Fibroblast of skin of right quadriceps (primary cell): ENCODE measurements at places on chromosomes 3 and 15.

DNA sequence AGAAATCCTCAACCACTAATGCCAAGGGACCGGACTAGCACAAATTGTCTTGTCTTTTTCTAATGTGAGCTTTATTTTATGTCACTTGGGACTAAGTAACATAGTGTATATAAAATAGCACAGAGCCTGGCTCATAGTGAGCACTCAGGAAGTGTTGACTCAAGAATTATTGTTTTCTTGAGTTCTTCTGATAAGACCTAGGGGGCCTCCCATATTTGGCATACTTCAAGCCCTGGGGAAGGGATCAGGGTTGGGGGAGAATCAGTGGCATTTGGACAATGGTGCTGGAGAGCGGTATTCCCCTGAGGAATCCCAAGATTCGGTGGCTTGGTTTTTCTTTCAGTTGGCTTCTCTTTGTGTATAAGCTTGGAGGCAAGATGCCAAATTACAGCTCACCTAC lies 19.4 kb downstream of the ZNF80 start:
- no peak for DNase-seq

DNA sequence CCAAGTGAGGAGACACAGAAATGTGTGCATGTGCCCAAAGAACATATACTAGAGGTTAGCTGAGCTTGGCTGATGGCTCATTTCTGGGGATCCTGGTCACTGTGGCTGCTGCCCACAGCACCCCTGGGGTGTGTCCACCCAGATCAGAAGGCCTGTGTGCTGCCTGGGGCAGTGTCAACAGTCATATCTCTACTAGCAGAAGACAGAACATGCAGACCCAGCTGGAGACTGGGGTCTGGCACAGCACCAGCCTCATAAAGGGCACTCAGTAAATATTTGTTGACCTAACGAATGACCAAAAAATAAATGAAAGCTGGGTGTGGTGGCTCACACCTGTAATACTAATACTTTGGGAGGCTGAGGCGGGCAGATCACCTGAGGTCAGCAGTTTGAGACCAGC lies 16.4 kb downstream of the CHRNA3 start:
- no peak for DNase-seq

GRCh38 chr3:27553886-27554540 lies 69.8 kb upstream of the SLC4A7 start:
- DNase-seq: peak; percentile 52

DNA sequence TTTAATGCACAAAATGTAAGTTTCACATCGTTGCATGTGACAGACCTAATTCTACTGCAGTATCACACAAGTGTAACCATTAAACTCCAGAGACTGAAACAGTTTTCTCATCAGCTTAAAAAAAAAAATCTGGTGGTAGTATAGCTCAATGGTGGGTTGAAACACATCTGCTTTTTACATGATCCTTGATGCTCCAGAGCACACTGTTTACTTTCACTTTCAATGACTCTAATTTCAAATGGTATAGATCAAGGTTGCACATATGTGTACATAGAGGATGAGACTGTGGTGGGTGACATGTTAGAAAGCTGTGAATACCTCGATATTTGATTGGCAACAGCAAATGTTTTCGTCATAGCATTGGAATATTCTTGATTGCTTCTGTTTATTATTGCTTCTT lies 22.4 kb downstream of the MCTP2 start:
- DNase-seq: no peak

- DNase-seq: peak; percentile 83
Observed at GRCh38 chr15:71588746-71589145, 221.6 kb upstream of the NR2E3 start.

DNA sequence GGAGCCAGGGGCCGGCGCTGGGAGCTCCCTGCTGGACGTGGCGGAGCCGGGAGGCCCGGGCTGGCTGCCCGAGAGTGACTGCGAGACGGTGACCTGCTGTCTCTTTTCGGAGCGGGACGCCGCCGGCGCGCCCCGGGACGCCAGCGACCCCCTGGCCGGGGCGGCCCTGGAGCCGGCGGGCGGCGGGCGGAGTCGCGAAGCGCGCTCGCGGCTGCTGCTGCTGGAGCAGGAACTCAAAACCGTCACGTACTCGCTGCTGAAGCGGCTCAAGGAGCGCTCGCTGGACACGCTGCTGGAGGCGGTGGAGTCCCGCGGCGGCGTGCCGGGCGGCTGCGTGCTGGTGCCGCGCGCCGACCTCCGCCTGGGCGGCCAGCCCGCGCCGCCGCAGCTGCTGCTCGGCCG lies 1.5 kb downstream of the SMAD6 start:
- no peak for DNase-seq

DNA sequence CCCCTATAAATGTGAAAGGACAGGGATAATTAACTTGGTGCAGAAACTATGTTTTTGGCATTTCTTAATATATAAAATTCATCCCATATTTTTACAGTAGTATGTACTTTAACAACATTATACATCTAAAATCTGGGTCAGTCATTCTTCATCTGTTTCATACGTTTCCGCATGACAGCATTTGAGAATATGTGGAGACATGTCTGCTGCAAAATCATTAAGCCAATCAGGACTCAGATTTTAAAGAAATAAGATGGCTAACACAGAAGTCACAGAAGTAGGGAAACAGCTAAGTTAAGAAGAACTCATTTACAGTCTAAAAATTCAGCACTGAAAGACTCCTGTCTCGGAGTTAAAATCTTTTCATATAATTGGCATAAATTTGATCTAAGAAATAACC lies 200.4 kb downstream of the TAFA4 start:
- DNase-seq: no peak
